Stomach (tissue), 19 donors: ENCODE measurements at places on chromosomes 12 and 14. TPM values are rescaled to one million over a fixed set of nuclear protein-coding genes. Genes with fewer than 3 reads are reported as not detected.
A peak's percentile ranks its signal among the peaks of the same experiment; 100 is the strongest.

DNA sequence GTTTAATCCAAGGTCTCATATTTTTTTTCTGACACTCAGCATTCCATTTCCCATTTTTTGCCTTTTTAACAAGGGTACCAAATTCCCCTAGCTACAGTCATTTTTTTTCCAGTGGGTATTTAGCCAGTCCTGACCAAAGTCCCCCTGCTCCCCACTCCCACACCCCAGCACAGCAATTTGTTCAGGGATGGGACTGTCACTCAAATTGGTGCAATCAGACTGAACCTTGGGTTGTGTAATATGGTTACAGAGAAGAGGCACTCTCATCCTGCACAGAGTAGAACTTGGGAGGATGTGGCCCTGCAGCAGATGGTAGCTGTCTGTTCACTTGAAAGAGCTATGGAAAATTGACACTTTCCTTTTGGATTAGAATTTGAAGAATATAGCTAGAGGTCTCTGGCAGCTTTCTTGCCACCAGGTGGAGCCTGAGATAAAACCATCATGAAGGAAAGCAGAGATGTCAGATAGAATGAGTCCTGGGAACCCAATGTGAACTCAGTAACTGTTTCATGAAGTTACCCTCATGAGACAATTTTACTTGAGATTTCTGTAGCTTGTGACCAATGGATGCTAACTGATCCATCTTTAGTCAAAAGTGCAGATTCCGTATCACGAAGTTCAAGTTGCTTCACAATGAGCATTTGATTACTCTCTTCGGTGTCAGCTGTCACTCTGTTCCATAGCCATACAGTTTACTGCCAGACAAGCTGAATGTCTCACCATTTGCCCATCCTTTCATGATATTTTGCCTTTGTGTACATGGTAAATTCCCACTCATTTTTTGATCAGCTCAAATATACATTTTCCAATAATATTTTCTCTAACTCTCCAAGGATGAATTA, 394.0 kb upstream of the SYT1 start:
- no peak overlapping the region for H3K27ac ChIP-seq
- H3K27me3 ChIP-seq = no peaks in the 10 kb centered on the region
- H3K4me1 ChIP-seq = no peaks in the 10 kb centered on the region
- DNase-seq = peak; percentile 40

GRCh38 chr12:104676636-104677035, 219.9 kb downstream of the CHST11 start:
- no peak overlapping the region for H3K4me3 ChIP-seq
- no peak for DNase-seq
- no peaks in the 10 kb centered on the region for H3K27me3 ChIP-seq
- H3K36me3 ChIP-seq = no peaks in the 10 kb centered on the region
- H3K27ac ChIP-seq = no peak overlapping the region
- peaks cover 29% of the 10 kb centered on the region for H3K4me1 ChIP-seq

GRCh38 chr14:96663076-96663475, 134.1 kb upstream of the VRK1 start:
- H3K4me3 ChIP-seq = no peak overlapping the region
- no peak overlapping the region for H3K27ac ChIP-seq
- DNase-seq = no peak
- no peaks in the 10 kb centered on the region for H3K4me1 ChIP-seq
- H3K27me3 ChIP-seq = peaks cover 83% of the 10 kb centered on the region

GRCh38 chr12:3329361-3329760, 161.6 kb upstream of the PRMT8 start:
- no peak for DNase-seq
- no peaks in the 10 kb centered on the region for H3K27me3 ChIP-seq
- no peaks in the 10 kb centered on the region for H3K36me3 ChIP-seq
- H3K4me3 ChIP-seq = no peak overlapping the region

DNA sequence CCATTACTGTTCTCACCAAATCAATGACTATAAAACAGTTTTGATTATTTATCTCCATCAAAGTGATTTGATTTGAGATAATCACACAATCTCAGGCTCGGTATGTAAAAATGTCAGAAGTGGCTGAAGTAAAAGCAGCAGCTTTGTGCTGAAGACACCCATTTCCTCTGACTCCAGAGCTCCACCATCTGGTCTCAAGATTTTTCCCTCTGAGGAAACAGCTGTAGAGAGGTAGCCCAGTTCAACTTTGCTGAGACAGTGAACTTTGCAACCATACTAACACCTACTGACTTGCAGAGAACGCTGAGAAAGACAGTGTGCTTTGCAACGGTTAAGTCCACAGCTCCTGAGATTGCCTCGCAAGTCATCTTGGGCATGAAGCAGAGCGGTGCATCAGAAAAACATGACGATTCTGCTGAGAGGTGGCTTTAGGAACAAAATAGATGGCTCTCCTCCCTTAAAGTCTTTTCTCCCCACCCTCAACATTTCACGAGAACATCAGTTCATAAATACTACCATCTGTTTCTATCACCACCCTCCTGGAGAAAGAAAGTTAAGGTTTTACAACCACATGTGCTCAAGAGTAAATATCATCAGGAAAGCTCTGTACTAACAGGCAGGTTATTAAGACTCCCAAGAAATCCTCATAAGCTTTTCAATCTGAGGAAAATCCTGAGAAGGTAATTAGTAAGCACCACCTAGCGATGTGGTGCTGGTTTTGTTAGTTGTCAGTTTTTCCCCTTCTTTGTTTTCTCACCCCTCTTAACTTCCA, 34.8 kb downstream of the HIGD1C start:
- no peak overlapping the region for H3K4me3 ChIP-seq
- peak overlapping the region; percentile 4 for H3K27ac ChIP-seq
- H3K36me3 ChIP-seq = peaks cover 43% of the 10 kb centered on the region
- H3K27me3 ChIP-seq = no peaks in the 10 kb centered on the region
- DNase-seq = peak; percentile 49
- H3K4me1 ChIP-seq = peaks cover 34% of the 10 kb centered on the region

DNA sequence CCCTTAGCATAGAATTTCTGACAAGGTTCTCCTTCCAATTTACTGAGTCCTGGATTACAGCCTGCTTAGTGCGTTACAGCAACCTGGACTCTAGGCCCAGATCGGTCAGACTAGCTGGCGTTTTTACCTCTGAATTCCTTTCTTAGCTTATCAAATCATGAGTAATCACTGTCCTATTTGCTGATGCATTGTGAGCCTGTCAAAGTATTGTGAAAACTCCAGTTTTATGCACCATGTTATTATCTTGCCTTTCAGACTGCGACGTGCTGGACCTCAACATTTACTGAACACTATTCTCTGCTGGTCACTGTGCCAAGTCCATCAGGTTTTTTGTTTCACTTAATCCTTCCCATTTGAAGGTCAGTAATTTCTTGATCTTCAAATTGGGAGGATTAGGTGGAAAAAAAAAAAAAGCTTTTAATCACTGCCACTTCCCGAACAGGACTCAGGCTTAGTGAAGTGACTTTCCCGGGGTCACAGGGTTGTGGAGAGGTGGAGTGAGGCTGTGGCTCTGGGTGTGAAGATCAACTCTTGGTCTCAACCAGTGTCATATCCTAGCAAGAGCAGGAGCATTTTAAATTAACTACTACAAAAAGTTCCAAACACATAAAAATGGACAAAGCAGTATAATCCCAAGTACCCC, 31.2 kb downstream of the FBXO21 start:
- H3K4me3 ChIP-seq = no peak overlapping the region
- peaks cover 100% of the 10 kb centered on the region for H3K36me3 ChIP-seq
- H3K4me1 ChIP-seq = no peaks in the 10 kb centered on the region
- no peaks in the 10 kb centered on the region for H3K27me3 ChIP-seq

GRCh38 chr12:52469853-52470252, 3.8 kb downstream of the KRT6C start:
- H3K27me3 ChIP-seq = no peaks in the 10 kb centered on the region
- DNase-seq = no peak
- H3K4me1 ChIP-seq = no peaks in the 10 kb centered on the region
- H3K36me3 ChIP-seq = no peaks in the 10 kb centered on the region
- H3K4me3 ChIP-seq = no peak overlapping the region

DNA sequence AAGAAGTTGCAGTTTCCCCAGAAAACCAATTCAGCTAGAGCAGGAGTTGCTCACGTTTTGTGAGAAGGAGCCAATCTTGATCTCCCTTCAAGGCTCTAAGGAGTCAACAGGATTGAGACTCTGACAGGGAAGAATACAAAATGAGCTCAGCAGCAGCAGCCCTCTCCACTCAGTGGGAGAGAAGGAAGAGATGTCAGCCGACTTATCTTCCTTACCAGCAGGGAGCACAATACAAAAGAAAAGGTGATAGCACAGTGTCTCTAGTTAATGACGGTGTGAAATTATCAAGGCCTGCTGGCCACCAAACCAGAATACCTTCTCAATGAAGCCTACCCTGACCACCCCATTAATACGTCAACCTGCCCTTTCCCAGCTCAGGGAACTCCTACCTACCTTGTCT, 223.6 kb upstream of the TMPO start:
- no peak for DNase-seq
- no peaks in the 10 kb centered on the region for H3K27me3 ChIP-seq
- H3K4me3 ChIP-seq = no peak overlapping the region
- H3K27ac ChIP-seq = no peak overlapping the region
- no peaks in the 10 kb centered on the region for H3K4me1 ChIP-seq
- H3K36me3 ChIP-seq = no peaks in the 10 kb centered on the region

DNA sequence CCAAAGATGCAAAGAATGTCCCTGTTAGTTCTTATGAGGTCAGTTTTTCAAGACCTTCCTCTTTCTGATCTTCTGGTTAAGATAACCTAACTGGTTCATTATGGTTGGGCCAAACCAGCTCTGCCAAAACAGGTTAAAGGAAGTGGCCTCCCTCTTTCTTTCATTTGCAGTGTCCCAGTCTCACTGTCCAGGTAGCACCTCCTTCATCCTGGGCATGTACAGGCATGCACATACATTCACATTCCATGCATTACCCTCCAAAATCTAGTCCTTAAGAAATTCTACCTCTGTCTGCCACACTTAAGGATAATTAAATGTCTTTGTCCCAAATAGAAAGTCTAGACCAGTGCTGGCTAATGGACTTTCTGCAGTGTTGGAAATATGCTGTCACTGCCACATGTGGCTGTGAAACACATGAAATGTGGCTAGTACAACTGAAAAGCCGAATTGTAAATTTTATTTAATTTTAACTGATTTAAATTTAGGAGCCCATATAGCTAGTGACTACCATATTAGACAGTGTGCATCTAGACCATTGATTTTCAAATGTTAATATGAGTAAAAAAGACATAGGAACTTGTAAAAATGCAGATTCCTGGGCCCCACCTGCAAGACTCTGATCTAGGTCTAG, 169.3 kb downstream of the PCNX1 start:
- H3K36me3 ChIP-seq = peaks cover 78% of the 10 kb centered on the region
- no peak for DNase-seq
- no peaks in the 10 kb centered on the region for H3K27me3 ChIP-seq

GRCh38 chr12:65335021-65335714, 56.7 kb downstream of the MSRB3 start:
- H3K27ac ChIP-seq = no peak overlapping the region
- DNase-seq = no peak
- H3K4me3 ChIP-seq = no peak overlapping the region
- peaks cover 6% of the 10 kb centered on the region for H3K36me3 ChIP-seq

- peaks cover 67% of the 10 kb centered on the region for H3K4me1 ChIP-seq
- H3K27me3 ChIP-seq = no peaks in the 10 kb centered on the region
- H3K4me3 ChIP-seq = peak overlapping the region; percentile 69
- peaks cover 3% of the 10 kb centered on the region for H3K36me3 ChIP-seq
- DNase-seq = no peak
Observed at GRCh38 chr12:120688527-120689071, 1.6 kb downstream of the MLEC start.

DNA sequence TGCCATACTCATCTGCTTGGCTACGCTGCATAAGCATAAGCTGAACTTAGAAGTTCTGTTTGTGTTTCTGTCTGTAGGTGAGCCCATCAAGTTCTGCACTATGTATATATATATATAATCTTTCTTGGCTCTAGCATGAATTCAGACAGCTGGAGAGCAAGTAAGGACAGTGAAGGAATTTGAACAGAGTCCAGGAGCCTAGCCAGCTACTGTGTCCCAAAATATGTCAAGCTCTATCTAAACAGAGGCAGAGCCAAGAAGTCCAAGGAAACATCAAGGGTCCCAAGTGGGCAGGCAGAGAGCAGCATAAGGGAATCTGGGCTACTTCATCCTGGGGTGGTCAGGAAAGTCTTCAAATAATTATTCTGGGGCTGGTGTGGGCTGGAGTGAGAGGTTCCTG, 118.5 kb upstream of the NPAS3 start:
- no peak for DNase-seq
- no peaks in the 10 kb centered on the region for H3K4me1 ChIP-seq

- no peaks in the 10 kb centered on the region for H3K27me3 ChIP-seq
- H3K4me1 ChIP-seq = peaks cover 25% of the 10 kb centered on the region
- no peak for DNase-seq
- H3K4me3 ChIP-seq = peak overlapping the region; percentile 79
Observed at GRCh38 chr12:47078086-47078395, 1.4 kb upstream of the PCED1B start.

- H3K27me3 ChIP-seq = no peaks in the 10 kb centered on the region
- H3K4me1 ChIP-seq = peaks cover 11% of the 10 kb centered on the region
- peak; percentile 60 for DNase-seq
- peak overlapping the region; percentile 56 for H3K27ac ChIP-seq
- no peaks in the 10 kb centered on the region for H3K36me3 ChIP-seq
Observed at GRCh38 chr14:61615743-61616523, 79.4 kb upstream of the HIF1A start.

DNA sequence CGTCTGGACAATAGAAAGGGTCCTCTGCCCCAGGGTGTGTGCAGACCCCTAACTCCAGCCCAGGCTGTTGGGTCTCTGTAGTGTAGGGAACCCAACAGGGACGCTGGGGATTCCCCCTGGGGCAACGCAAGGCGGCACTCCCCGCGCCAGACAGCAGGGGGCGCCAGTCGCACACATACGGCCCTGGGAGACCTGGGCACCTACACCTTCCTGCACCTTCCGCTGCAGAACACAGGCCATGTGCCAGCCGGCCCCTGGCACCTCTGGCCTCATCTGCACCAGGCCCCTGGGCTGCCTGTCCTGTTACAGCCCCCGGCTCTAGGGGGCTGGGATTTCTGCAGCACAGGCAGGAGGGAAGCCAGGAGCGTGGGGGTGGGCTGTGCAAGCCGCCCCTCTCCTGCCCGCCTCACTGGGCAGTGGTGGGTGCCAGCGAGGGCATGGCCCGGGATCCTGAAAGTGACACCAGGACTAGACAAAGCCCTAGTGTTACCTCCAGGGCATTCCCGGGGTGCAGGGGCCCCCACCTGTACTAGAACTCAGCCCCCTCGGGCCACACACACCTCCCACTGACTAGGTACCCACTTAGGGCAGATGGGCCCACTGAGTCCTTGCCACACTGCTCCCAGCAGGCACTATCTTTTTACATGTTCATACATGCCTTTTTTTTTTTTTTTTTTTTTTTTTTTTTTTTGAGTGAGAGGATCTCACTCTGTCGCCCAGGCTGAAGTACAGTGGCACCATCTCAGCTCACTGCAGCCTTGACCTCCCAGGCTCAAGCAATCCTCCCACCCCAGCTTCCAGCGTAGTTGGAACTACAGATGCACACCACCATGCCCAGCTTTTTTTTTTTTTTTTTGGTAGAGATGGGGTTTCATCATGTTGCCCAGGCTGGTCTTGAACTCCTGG, 37.5 kb downstream of the CCNK start:
- peaks cover 35% of the 10 kb centered on the region for H3K36me3 ChIP-seq
- H3K4me1 ChIP-seq = peaks cover 25% of the 10 kb centered on the region
- H3K27ac ChIP-seq = no peak overlapping the region
- H3K4me3 ChIP-seq = no peak overlapping the region
- no peaks in the 10 kb centered on the region for H3K27me3 ChIP-seq
- peak; percentile 91 for DNase-seq

The MYG1 gene
- 16.3 TPM for total RNA-seq

The GARIN6 gene
- total RNA-seq = not detected

The BCDIN3D gene
- total RNA-seq = not detected

The EGLN3 gene
- total RNA-seq = 27.7 TPM

The MUCL1 gene
- not detected for total RNA-seq

The SRGAP1 gene
- total RNA-seq = 19.6 TPM

The DPF3 gene
- total RNA-seq = 10.3 TPM

The DLK1 gene
- total RNA-seq = not detected
